ENCODE measurements at places on chromosomes 5 and 9.

DNA sequence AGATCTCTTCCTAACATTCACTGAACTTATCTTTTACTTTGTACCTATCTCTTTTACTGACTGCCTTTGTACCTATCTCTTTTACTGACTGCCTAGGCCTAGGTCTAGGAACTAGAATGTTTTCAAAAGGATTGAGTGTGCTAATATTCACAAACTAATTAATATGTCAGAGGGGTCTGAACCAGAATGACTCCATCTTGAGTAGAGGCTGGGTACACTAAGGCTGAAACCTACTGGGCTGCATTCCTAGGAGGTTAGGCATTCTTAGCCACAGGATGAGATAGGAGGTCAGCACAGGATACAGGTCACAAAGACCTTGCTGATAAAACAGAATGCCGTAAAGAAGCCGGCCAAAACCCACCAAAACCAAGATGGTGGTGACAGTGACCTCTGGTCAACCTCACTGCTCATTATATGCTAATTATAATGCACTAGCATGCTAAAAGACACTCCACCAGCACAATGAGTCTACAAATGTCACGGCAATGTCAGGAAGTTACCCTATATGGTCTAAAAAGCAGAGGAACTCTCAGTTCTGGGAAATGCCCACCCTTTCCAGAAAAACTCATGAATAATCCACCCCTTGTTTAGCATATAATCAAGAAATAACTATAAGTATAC lies 2.5 kb upstream of the RHOBTB3 start:
- no peak for DNase-seq

DNA sequence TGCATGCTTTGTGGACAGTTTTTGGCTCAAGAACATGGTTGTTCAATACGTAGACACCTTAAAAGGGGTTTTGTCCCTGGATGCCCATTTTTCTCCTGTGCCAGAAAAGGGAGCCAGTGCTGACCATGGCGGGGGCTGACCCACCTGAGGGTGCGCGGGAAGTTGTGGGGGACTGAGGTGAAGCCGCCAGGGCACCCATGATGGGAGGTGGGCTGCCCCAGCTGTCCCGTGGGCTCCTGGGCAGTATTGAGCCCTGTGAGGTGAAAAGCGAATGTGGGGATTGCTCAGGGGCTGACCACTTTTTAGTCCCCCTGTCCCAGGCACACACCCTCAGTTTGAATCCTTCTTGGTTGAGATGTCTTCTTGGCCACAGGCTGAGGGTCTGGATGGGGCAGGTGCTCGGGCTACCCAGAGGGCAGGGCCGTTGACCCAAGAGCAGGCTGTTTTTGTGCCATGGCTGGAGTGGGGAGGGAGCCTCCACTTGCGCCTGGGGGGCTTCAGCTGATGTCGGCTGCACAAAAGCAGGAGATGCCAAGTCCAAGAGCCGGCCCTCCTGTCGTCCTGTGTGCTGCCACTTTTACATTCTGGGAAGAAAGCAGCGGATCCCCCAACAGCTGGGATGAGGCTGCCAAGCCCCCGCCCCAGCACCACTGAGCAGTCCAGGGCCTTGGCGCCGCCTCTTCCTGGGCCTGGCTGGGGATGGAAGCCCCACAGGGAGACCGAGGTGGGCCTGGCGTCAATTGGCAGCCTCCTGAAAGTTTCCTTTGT lies 120.1 kb downstream of the WNK2 start:
- no peak for DNase-seq

DNA sequence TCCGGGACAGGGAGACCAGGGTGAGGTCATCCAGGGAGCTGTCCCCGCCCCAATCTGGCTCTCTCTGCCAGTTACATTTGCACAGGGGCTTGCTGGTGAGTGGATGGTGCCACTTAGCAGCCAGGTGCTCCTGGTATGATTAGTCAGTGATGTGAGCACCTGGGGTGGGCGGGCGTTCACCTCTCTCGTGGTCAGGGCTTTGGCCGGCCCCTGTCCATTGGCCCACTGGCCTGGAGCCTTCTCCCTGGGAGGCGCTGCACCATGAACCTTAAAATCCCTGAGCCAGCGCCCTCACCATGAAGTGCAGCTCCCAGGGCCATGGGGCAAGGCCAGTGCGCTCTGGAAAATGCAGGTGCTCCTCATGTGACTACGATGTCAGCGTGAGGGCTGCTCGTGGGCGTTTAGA lies 2.0 kb downstream of the NKD2 start:
- DNase-seq = peak; percentile 50

DNA sequence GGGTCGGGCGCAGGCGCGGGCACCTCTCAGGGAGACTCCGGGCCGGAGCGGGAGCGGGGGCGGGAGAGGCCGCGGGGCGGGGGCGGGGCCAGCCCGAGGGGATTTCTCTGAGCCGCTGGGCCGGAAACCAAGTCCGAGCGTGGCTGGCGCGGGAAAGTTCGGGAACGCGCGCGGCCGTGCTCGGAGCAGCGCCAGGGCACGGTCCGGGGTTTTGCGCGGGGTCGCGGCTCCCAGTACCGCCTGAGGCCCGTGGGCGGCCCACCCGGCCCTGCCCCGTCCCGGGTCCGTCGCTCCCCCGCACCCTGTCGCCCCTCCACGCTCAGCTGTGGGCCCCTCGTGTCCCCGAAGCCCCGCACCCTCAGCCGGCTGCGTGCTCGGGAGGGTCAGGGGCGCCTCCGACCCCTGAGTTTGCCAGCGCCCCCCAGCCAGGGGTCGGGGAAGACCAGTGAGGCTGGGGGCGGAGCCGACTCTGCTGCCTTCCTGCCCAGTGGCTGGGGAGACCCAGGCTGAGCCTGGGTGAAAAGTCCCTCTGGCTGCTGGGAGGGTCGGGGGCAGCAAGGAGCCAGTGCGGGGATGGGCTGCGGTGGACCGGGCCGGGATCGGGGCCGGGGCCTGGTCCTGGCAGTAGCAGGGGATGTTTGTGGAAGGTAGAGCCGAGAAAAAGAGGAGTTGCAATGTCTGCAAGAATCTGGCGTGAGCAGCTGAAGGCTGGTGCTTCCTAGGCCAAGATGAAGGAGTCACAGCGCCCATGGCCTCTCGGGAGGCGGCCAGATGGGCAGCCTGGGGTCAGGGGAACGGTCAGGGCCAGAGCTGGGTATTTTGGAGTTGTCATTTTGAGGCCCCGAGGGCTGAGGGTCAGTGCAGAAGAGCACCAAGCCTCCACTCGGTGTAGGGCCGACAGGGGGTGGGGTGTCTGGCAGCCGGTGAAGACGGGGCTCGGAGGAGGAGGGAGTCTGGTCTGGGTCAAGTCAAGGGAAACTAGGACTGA lies 588 bp downstream of the TRAF2 start:
- peak; percentile 1 for DNase-seq

- DNase-seq = no peak
These were observed 197.9 kb upstream of the ADAMTS16 start for GRCh38 chr5:4941957-4942830.

GRCh38 chr5:38809388-38810359 lies 36.1 kb upstream of the OSMR start:
- DNase-seq = peak; percentile 78

GRCh38 chr9:12955510-12956163 lies 180.8 kb downstream of the LURAP1L start:
- no peak for DNase-seq

GRCh38 chr5:86880785-86881492 lies 263.2 kb downstream of the COX7C start:
- DNase-seq = peak; percentile 4

DNA sequence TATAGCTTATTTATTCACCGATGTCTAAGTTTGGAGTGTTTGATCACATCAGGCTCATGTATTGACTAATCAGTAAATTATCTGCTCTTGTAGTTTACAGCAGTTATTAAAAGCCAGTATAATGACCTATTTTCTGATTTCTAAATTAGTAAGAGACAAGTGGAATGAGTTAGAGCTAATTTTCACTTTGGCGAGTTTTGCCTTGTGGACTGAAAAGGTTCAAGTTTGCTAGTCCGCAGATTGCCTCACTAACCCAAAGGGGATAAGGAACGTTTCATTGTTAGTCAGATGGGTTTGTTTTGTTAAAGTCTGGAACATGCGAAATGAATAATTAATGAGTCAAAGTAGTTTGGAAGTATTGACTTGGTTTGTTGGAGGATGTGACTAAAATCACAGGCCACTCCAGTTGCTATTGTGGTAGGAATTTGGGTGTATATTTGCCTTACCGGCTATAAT lies 40.1 kb downstream of the SMARCA2 start:
- DNase-seq = no peak

DNA sequence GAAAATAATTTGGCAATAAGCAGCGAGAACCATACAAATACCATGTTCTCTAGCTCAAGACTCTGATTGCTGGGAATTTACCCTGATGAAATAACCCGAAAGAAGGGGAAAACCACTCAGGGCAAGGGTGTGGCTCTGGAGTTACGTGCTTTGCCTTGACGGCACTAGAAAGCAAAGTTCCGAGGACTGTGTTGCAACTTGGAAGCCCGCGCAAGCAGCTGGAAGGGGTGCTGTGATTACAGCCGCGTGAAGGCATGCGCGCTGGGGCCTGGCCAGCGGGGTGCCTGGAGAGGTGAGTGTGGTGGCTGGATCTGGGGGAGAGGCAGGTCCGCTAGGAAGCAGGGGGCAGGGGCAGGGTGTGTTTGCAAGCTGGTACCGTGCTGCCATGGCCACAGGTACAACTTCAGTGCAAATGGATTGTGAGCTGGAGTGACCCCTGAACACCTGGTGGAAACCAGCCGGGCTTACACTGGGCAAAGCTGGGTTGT lies 52.6 kb upstream of the CNOT6 start:
- DNase-seq = no peak
